ENCODE measurements at places on chromosomes 3 and 15.

- DNase-seq: no peak
Observed at GRCh38 chr3:186360779-186361178, 1.3 kb downstream of the DGKG start.

DNA sequence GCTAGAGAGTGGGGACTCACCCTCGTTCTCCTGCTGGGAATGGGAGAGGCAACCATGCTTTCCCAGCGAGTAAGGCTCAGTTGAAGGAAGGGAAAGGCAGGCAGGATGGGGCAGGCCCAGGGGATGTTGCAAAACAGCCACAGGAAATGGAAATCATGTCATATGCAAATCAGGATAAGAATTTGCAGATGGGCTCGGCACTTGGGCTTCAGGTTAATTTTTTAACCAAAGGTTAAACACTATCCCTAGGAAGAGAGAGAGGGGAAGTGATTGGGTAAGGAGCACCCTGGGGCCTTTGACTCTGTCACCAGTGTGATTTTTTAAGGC is 14.6 kb upstream of the PLA2G4E start:
- no peak for DNase-seq

GRCh38 chr15:60379185-60379524 is 18.6 kb downstream of the ANXA2 start:
- no peak for DNase-seq

DNA sequence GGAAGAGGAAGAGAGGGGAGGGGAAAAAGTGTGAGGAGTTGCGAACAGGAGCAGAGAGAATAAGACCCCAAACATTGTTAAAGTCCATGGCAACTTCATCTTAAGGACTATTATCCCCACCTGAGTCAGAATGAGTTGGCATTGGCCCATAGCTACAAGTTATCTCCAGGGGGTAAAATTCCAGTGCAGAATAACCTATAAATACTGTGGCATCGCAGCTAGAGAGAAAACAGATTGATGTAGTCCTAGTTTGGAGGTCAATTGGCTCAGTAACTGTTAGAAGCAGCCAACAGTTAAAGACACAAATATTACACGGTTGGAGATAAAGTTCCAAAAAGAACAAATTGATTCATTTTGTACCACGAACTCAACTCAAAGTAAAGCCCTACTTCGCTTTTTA is 313.9 kb upstream of the CCDC54 start:
- DNase-seq: no peak

GRCh38 chr3:51393134-51393495 is 2.0 kb downstream of the RBM15B start:
- no peak for DNase-seq

GRCh38 chr15:66021496-66022162 is 152.3 kb downstream of the RAB11A start:
- no peak for DNase-seq

DNA sequence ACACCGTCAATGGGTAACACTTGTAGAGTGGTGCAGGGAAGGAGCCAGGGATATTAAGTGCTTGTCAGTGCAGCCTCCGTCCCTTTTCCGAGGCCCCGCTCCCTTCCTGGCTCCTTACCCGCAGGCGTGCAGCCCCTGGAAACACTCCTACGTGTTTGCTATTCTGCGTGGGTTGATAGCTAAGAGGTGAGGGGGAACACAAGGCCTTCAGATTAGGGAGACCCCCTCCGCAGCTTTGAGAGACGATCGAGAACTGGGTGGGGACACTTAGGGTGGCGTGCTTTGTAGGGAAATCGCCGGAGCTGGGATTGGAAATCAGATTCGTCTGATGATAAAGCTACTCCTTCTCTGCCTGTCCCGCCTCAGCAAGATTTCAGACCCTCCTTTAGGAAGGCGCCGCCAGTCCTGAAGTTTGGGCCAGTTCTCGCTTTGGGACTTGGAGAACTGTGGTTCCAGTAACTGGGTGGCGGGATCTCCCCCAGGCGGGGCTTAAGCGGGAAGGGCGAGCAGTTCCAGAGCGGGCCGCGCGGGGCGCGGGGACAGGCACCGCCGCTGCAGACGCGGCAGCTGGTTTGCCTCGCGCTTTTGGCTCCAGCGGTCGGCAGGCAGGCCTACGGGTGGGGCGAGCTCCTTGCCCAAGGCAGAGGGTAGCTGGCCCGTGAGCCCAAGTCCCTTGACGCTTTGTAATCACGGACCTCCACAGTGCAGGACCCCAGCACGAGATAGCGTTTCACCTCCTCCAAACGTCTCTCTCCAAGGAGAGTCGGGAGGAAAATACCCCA is 8.0 kb upstream of the FAM107A start:
- peak; percentile 35 for DNase-seq

DNA sequence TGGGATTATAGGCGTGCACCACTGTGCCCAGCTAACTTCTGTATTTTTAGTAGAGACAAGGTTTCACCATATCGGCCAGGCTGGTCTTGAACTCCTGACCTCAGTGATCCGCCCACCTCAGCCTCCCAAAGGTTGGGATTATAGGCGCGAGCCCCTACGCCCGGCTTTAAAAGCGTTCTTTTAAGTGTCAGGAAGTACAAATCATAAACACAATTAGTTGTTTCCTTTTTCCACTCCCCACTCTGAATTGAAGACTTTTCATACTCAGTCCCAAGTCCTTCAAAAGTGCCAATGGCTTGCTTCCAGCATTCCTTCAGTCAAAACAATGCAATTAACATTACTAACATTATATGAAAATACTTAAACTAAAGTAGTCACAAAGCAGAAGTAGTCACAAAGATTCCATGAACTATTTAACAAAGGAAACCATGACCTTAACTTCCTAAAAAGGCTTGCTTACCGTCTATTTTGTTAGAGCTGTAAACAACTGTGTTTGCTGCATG is 8.1 kb downstream of the WDR82 start:
- no peak for DNase-seq

- DNase-seq: no peak
Observed at GRCh38 chr3:172211123-172211522, 171.7 kb downstream of the FNDC3B start.
